Caudate nucleus (tissue), 63 donors: ENCODE measurements at places on chromosomes 11 and 22.

DNA sequence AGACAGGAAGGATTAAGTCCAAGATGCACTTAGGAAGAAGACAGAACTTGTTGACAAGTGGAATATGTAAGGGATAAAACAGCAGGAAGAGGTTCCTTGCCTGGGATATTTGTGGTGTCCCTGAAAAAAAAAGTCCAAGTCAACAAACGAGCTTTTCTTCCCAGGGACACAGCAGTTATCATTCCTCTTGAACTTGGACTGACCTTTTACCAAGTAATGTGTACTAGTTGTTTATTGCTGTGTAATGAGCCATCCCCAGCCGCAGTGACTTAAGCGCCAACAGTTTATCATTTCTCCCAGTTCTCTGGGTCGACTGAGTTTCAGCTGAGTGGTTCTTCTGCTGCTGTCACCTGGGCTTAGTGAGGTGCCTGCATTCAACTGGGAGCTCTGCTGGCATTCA lies 37.0 kb downstream of the KREMEN1 start:
- no peak for DNase-seq

DNA sequence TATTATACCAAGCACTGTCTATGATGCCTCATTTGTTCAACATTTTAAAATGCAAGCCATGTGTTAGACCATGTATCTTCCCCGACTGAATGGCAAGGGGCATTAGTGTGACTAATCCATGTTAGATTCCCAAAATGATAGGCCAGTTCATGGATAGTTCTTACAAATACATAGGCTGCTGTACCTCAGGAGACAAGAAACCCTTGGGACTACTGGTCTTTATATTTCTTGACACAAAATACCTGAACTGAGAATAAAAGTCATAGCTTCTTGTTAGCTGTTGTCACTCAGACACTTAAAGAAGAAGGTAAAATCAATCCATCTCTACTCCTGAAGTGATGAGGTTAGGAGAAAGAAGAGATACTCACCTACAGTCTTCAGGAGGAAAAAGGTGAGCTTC lies at the start of gene OR8D4:
TSS of gene OR8D4 (plus strand) at position 301 of the 400 bp plus-strand sequence. CDS start 4,265 bp downstream, outside the sequence.
- DNase-seq = no peak

DNA sequence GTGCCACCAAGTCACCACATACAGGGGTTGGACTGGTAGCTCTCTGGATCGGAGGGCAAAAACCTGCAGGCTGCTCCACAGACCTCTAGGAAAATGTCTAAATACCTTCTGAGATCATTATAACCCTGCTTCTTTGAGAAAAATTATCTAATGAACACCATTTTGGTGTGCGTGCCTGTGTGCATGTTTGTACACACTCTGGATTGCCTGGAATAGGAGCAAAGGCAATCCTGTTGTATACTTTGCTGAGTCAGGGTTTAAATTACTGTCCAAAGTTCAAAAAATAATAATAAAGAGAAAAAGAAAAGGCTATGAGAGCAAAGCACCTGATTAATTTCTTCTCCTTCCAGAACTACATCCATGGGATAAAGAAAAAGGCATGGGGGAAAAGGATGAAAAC lies 11.0 kb downstream of the JAML start:
- DNase-seq = no peak

DNA sequence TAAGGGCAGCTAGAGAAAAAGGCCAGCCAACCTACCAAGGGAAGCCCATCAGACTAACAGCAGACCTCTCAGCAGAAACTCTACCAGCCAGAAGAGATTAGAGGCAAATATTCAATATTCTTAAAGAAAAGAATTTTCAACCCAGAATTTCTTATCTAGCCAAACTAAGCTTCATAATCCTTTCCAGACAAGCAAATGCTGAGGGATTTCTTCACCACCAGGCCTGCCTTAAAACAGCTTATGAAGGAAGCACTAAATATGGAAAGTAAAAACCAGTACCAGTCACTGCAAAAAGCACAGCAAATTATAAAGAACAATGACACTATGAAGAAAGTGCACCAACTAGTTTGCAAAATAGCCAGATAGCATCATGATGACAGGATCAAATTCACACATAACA lies 30.6 kb upstream of the CASP12 start:
- no peak for DNase-seq

DNA sequence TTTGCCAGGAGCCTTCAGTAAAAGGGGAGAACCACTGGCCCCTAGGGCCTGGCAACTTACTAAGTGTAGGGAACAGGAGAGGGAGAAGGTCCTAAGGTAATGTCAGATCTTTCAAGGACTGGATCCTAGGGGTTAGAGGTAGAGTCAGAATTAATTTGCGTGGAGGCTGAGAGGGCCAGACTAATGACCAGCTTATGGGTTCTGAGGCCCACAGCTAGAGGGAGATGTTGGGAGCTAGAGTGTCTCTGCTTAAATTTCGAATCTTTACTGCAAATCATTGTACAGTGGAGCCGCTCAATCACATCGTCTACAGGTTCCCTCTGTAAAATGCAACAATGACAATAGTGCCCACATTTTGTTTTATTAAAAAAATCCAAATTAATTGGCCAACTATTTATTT lies 31.4 kb downstream of the CLMP start:
- no peak for DNase-seq

DNA sequence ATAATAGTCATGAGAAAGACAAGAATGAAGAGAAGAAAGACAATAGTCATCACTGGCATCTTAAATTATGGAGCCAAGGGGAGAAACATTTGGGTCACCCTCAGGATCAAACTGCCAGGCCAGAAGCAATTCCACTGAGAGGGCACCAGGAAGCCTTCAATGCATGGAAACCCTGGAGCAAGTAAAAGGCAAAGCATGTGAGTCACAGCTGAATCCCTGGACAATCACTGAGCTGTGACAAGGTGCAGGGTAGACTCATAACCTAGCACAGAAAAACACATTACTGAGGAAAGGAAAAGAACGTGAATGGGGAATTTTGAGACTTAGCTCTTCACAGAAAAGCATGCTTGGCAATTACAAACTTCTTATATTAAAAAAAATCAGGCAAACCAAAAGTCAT lies 1.6 kb downstream of the KCNJ1 start:
- DNase-seq = no peak

DNA sequence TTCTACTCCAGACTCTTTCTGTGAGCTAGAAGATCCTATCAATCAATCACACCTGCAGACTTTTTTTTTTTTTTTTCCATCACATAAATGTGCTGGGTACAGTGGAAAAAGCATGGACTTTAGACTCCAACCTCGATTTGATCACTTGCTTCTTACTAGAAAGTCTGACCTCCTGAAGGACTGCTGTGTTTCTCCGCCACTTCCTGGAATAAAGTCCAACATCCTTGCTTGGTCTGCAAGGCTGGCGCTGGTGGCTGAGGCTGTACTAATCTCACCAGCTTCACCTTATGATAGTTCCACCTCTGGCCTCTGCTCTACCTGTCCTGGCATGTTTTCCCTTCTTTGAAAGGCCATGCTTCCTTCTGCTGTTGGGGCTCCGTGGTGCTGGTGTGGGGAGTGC lies 60.9 kb upstream of the SESN3 start:
- no peak for DNase-seq

- no peak for DNase-seq
Observed at GRCh38 chr11:100808904-100809491, 121.9 kb downstream of the ARHGAP42 start.
